ENCODE measurements at places on chromosomes 11 and 22. TPM values are rescaled to one million over a fixed set of nuclear protein-coding genes. Genes with fewer than 3 reads are reported as not detected.

GRCh38 chr11:86214710-86215109, 29.8 kb upstream of the EED start:
- DNase-seq, result no peak

DNA sequence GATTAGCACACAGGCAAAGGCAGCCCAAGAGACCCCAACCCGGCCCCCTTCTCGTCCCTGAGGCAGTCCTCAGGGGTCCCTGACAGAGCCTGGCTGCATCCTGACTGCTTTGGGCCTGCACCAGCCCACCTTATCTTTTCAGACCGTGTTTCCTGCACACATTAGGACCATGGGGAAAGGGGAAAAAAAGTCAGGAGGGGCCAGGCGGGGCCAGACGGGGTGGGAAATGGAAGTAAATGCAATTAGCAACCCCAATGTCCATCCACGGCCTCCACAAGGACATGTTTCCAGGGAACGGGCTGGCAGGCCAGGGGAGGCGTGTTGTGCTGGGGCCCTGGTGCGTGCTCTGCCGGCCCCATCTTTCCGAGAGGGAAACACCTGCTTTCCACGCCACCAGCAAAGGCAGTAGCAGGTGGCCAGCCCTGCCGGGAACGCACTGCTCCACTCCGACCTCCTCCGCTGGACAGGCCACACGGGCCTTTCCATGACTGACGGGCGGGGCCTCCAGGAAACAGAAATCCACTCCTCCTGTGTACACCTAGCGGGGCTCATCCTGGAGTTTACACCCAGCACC, 7.4 kb downstream of the EHD1 start:
- peak; percentile 78 for DNase-seq

HBD gene
- total RNA-seq, result not detected

DNA sequence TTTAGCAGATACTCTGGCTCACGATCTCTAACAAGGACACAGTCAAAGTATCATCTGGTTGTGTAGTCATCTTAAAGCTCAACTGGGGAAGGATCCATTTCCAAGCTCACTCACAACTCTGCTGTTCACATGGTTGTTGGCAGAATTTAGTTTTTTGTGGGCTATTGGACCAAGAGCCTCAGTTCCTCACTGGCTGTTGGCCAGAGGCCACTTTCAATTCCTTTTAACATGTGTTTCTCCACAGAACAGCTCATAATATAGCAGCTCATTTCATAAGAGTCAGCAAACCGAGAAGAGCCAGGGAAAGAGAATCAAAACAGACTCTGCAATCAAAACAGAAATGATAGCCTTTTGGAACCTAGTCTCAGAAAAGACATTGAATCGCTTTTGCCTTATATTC, 22.6 kb downstream of the IZUMO1R start:
- DNase-seq, result no peak

DNA sequence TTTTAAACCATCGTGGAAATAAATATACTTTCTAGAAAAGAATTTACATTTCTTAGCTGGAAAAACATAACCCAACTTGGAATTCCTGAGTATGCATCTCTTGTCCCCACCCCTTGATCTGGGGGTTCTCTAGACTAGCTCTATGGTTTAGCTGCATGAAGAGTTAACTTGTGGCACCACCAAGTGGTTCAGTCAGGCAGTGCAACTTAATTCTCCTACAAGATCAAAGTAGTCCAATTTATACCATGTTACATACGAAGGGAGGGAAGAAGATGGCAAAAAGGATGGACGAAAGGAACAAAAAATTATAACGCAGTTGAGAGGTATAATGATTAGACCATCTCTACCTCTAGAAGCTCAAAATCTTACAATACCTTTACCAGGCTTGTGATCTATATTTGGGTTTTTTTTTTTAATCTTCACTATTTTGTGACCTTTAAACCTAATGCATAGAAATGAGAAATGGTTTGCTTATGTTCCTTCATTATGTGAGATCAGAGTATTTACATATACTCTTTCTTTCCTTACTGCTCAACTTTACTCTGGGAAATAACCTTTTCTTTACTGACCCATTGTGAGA, 28.5 kb upstream of the ALKBH3 start:
- DNase-seq, result peak; percentile 79

DNA sequence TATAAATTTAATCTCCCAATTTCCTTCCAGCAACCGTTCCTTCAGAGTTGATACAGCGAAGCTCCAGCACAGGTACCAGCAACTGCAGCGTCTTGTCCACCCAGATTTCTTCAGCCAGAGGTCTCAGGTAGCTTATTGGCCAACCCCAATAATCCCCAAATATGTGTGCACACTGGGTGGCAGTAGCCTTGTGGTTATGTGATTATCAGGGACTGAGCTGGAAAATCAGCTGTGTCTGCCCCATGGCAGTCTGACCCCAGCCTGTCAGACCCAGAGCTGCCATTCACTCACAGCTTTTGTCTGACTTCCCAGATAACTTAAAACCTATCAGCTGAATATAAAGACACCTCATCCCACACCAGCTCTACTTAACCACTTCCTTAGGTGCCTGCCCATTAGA, 2.0 kb downstream of the HSCB start:
- no peak for DNase-seq

DNA sequence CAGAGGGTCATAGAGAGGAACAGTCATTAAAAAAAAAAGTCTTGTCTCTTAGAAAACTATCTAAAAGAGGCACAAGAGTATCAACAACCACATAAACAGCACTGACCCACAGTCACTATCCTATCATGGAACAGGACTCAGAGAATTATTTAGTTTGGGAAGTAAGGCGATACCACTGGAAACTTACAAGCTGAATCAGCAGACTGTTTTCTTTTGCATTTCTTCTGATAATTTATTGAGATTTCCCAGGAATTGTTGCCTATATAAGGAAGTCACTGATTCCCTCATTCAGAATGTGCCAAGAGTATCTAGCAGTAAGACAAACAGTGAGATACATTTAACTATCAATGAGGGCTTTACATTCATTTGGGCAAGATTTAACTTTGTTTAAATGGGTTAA, 304.1 kb downstream of the GUCY1A2 start:
- no peak for DNase-seq

DNA sequence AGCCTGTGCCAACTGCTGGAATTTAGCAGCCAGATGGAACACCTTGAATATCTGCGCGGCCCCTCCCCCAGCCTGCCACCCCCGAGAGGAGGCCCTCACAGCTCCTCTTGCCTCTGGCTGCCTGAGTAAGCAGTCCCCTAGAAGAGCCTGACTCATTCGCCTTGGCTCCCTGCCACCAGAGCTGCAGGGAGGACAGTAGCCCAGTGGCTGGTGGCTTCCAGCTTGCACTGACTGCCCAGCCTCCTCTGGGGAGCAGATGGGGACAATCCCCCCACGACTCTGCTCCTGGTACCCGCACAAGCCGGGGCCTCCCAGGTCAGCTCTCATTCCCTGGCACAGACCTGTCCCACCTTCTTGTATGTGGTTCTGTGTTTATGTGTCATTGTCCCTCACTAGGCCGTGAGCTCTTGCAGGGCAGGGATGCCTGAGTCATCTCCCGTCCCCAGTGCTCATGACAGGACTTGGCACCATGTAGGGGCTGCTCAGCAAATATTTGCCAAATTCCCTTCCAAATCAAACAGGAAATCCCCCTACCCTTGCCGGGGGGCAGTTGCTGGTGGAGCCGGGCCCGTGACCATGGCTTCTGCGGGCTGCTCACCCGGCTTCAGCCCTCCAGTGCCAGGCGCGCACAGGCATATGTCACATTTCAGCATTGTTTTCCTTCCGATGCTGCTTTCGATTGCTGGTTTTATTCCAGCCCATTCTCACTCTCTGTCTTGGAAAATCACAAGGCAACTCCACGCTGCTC, 43.6 kb downstream of the CACNG2 start:
- DNase-seq, result peak; percentile 88

DNA sequence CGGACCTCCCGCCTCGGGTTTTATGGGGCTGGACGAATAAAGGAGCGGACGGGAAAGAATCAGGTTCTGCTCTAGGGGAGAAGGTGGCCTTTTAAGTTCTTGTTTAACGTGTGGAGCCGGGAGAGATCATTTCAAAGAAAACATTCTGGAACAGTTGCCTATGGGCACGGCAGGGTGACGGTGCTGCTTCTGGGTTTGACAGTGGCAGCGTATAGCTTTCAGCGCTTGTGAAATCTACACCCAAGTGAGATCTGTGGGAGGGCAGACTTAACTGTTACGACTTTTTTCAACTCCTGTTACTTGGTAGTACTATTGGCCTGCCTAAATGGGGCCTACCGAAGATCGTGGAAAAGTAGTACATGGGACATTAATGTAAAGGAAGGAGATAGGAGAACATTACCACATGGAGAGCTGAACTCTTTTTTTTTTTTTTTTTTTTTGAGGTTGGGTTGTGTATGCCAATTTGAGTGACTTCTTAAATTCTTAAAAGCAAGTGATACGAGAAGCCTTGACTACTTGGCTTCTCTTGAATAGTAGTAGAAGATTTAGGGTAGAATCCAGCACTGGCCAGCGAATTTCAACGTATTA, 743 bp downstream of the USP47 start:
- peak; percentile 79 for DNase-seq

DNA sequence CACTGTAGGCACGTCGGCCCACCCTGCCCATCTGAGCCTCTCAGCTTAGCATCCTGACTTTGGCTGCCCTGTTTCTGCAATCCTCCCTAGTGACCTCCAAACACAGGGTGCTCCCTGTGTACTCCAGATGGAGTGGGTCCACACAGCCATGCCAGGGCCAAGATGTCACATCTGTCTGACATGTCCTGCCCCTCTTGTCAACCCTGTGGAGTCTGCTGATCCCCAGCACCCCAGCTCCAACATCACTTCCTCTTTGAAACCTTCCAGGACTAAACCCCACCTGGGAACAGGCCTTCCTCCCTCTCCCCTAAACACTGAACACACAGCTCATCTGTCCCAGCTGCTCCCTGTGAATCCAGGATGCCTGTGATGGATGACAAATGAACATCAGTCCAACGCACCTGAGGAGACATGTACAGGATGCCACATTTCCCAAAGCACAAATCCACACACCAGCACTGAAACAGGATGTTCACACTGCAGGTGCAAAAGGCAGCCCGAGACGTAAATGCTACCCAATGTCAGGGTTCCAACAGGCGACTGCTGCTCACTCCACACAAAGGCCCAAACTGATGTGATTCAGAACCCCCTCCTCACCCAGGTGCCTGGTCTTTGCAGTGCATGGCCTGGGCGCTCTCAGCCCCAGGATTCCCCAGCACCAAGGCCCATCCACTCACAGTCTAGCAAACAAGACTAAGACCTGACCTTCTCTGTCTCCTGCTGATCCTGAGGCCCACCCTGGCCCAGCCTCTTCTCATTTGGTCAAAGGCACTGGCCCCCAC, 2.0 kb upstream of the TSSK2 start:
- no peak for DNase-seq

DNA sequence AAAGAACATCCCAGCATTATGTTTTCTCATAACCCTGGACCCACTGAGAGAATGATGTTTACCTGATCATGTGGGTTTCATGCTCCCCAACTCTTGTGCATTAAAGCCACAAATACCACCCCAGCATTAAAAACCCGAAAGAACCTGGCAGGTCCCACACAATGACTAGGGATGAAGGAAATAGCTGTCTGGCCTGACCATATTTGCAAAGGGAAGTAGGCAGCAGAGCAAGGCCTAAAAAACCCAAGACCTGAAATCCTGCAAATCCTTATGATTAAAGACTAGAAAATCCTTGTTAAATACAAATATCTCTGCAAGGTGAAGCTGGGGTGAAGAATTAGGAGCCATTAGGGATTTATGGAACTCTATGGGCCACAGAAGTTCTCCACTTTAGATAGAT, 23.7 kb downstream of the PAK1 start:
- DNase-seq, result no peak
